Activated CD4-positive, alpha-beta T cell treated with anti-CD3 and anti-CD28 coated beads for 24 hours (primary cell): ENCODE measurements at places on chromosomes 12 and 14.

- no peak for DNase-seq
These were observed 32.0 kb downstream of the PEX5 start for GRCh38 chr12:7221486-7221885.

DNA sequence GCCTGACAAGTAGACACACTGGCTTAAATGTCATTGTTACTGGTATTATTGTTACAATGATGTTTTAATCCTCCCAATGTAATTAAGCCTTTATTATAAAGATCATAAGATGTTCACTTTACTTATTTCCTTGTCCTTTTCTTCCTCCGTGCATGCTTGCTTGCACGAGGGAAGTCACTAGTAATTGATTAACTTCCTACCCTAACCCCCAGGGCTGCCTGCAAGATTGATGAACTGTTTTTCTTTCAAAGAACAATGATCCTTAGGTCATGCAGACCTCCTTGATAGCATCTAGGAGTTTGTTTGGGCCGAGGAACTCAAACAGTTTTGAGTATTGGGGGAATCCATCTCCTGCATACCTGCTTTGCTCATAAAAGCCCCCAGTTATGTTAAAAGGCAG lies 43.0 kb downstream of the GLRX5 start:
- no peak for DNase-seq

GRCh38 chr12:12088147-12088546 lies 17.4 kb downstream of the BCL2L14 start:
- no peak for DNase-seq

DNA sequence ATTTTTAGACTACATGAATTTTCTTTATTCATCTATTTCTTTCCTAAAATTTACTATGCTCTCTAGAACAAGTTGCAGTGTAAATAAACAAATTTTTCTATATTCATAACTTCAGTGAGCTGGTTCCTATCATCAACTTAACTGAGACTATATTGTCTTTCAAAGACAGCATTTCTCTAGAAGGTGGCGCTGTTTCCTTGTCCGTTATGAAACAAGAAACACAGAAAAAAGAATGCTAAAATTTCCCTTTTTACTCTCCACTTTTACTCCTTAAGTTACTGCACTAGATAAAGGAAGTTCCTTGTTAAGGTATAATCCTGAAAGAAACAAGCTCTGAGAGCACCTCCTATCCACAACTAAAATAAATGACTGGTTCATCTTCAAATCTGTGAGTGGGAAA lies 8.2 kb upstream of the CLEC2A start:
- DNase-seq, result no peak

- no peak for DNase-seq
These were observed 97.8 kb downstream of the BCL11B start for GRCh38 chr14:99174081-99174769.

GRCh38 chr12:127991485-127991884 lies 275.5 kb upstream of the TMEM132C start:
- no peak for DNase-seq

DNA sequence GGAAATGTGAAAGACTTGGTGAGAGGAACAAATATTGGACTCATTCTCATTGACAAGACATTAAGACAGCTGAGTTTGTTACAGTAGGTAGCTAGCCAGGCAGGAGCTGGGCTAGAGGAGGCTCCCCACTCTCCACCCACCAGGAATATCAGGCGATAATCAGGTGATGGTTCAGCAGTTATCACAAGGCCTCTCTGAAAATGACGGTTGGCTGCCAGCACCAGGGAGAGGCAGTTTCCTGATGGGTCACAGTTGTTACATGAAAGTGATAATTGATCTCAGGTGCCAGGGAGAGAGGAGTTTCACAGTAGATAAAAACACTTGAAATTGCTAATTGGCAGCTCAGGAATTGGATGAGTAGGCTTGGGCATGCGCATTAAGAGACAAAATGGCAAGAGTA lies 116.5 kb downstream of the TMTC2 start:
- no peak for DNase-seq

DNA sequence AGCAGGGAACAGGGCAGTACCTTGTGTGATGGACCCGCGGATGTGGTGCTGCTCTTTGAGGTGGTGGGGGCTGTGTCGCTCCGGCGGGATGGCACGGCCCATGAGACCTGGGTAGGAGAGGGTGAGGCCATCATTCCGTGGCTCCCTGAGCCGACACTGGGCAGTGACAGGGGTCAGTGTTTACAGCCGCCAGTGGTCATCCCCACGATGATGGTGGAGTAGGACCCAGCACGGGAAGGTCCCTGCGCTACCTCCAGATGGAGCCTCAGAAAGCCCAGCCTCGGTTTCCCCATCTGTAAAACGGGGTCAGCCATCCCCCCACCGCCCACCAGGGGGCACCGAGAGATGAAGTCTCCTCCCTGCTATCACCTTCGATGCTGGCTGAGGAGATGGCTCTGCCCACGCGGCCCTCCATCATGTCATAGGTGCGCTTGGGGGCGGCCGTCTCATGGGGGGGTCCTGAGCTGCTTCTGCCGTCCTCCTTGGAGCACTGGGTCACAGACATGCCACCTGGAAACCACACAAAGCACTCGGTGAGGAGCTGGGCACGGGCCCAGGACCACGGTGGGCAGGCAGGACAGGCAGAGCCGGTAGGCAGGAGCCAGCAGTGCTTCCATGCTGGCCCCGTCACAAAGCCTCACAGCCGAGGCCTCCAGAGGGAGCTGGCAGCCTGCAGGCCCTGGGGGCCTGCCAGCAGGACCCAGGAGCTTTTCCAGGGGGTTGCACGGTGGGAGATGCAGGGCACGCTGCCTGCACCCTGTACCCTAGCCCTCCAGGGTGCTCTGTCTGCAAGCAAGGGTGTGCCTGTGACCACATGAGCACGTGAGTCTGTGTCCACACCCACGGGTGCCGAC lies 53.1 kb downstream of the RFLNA start:
- peak; percentile 9 for DNase-seq

GRCh38 chr12:86697916-86698640 lies 441.9 kb upstream of the MGAT4C start:
- DNase-seq, result no peak

DNA sequence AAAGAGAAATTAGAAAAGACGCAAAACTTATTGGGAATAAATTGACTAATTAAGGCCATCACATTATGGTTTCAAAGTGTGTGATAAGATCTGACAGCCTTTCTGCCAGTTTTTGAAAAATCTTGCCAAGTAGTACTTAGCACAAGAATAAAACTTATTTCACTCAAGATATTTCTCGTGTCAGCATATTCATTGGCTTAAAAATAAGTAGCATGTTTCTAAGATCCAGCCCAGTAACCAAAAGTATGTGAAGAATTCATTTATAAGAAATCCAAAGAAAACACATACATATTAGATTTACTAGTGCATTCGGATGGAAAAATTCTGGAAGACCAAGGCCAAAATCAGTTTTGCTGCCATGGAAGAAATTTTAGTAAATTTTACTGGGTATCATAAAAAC lies 1135.0 kb downstream of the GALC start:
- no peak for DNase-seq

DNA sequence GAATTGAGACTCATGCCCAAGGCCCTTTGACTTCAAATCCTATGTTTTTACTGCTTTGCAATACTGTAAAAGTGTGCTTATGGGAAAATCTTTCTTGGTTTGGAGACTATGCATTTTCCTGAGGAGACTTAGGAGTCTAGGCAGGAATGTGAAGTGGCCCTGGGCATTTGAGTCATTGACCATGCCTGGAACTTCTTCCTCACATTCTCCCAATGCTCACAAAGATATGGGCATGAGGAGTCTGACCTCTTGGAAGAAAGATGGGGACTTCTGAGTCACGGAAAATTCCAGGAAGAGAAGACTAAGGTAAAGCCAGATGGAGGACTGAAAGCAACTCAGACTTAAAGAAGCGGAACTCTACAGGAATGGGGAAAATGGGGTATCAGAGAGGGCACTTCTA lies 38.2 kb upstream of the ZNF641 start:
- no peak for DNase-seq

- no peak for DNase-seq
These were observed 4.7 kb downstream of the LIN52 start for GRCh38 chr14:74089251-74090020.

GRCh38 chr12:12903642-12904609 lies 12.6 kb downstream of the GPRC5A start:
- DNase-seq, result no peak

GRCh38 chr12:117313926-117314325 lies 47.5 kb downstream of the NOS1 start:
- no peak for DNase-seq

- no peak for DNase-seq
These were observed 223.3 kb upstream of the PRICKLE1 start for GRCh38 chr12:42812871-42813270.

- no peak for DNase-seq
These were observed 72.2 kb downstream of the SLC6A15 start for GRCh38 chr12:84840356-84840755.

- no peak for DNase-seq
These were observed 172.8 kb downstream of the KTN1 start for GRCh38 chr14:55752580-55753390.

- no peak for DNase-seq
These were observed 4.9 kb downstream of the VAMP1 start for GRCh38 chr12:6465467-6466183.

- DNase-seq, result no peak
These were observed 5.1 kb downstream of the PAPLN start for GRCh38 chr14:73242357-73242901.

DNA sequence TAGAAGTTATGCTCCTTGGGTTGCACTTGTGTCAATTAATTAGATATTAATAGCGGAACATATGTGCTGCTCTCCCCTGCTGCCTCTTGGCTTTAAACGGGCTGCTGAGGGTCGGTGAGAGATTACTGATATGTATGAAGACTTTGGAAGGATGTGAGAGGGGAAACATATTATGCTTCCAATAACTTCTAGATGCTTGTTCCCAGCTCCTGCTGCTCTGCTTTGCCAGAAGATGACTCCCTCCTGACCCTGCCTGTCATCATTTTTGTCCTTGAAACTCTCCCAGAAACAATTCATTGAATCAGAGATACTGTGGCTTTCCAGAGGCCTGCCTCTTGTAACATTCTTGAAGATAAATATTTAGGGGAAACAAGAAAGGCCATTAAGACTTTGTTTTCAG lies 300.1 kb upstream of the STXBP6 start:
- no peak for DNase-seq

GRCh38 chr12:69981881-69982475 lies 157.0 kb downstream of the MYRFL start:
- DNase-seq, result no peak

GRCh38 chr14:50792051-50792477 lies 38.9 kb downstream of the NIN start:
- no peak for DNase-seq

DNA sequence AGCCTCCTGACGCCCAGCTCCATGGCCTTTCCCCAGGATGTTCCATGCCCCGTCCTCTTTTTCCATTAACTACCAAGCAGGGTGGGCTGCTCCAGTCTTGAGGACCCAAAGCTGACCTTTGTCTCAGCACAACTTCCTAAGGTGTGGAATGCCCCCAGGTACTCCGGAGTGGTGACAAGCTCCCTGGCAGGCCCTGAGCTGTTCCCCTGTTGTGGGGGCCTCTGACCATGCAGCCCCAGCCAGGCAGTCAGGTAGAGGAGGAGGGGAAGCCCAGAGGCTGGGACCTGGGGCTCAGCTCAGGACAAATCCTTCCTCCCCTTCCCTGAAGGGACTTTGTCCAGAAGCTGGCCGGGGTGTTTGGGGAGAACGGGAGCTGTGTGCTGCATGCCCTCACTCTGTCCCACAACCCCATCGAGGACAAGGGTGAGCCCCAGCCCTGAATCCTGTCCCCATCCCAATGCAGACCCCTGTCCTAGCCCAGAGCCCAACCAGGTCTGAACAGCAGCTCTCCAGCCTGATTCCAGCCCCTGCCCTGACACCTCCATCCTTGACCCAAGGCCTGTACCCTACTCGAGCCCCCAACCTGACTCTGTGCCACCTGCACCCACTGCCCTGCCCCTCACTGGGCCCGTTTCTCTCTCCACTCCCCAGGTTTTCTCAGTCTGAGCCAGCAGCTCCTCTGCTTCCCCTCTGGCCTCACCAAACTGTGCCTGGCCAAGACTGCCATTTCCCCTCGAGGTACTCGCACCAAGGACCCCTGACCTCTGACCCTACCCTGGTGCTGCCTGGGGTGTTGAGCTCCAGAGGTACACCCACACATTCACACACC lies 4.4 kb downstream of the CARMIL3 start:
- no peak for DNase-seq

GRCh38 chr14:74638966-74639365 lies 26.9 kb upstream of the LTBP2 start:
- no peak for DNase-seq

DNA sequence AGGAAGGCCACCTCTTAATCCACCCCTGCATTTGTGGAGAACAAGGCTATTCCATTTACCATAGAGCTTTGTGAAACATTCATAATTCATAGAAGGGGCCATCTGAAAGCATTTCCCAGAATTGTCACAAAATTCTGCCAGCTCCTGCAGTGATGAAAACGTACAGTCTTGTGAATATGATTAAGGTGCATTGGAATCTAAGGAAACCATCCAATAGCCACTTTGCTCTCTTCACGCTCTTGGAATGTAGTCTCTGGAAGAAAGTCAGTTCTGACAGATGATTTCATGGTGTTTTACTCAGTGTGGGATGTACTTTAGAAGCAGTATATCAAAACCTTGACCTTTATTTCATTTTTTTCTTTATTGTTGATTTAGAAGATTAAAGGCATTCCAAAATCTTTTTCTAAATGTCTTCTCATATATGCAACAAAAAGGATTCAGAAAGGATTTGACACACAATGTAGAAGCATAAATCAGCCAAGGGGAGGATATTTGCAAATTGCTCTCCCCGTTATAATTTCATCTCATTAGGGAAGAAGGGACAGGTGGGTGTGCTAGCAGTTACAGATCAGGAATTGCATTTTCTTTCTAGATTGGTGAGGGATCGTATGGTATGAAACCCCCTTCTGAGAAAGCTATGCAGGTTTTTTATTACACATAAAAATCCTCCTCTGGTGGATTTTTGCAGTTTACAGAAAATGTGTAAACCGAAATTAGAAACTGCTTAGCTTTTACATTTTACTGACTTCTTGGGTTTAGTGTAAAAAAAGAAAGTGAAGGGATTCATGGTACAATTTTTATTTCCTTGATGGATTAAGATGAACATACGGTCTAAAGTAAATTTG lies 390.2 kb downstream of the LRIG3 start:
- no peak for DNase-seq

- DNase-seq, result no peak
These were observed 34.6 kb downstream of the NIN start for GRCh38 chr14:50796390-50796789.

DNA sequence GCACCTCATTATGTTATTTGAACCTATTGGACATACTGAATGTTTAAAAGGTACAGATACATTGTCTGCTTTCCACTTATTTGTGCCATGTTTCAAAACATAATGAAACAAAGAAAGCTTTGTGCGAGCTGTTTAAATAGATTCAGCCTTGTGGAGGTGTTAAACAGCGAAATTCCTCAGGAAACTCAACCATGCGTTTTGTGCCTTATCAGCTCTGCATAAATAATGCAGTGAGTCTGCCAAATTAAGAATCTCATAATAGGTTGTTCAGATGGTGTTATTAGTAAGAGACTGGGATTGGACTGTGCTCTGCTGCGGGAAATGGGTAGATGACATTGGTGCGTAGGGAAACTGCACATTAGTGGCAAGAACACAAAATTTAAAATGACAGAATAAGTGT lies 163.7 kb upstream of the CLEC14A start:
- DNase-seq, result no peak
